ENCODE measurements at places on chromosomes 1 and 21.

GRCh38 chr1:24536391-24536840 lies 19.5 kb upstream of the NCMAP start:
- DNase-seq, result peak; percentile 70

DNA sequence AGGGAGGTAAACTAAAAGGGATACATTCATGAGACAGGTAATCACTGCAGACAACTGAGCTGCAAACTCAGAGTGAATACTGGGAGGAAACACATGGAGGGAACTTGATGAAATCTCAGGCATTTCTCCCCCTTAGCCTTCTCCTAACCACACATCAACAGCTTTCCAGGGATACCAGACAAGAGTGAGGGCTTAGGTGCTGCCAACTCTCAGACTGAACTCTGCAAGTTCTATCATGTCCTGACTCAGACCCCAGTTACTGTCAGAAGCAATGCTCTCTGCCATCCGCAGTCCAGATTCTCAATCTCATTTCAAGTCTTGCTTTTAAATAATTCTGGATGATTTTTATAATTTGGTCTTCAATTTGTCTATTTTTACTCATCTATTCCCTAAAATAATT lies 267.3 kb downstream of the LTN1 start:
- DNase-seq, result peak; percentile 29

- DNase-seq, result no peak
These were observed 393.3 kb downstream of the NPHP4 start for GRCh38 chr1:5598824-5599395.

GRCh38 chr1:41540886-41541591 lies 56.6 kb upstream of the EDN2 start:
- peak; percentile 11 for DNase-seq

- peak; percentile 3 for DNase-seq
These were observed 49.1 kb downstream of the COP1 start for GRCh38 chr1:176157995-176158394.

DNA sequence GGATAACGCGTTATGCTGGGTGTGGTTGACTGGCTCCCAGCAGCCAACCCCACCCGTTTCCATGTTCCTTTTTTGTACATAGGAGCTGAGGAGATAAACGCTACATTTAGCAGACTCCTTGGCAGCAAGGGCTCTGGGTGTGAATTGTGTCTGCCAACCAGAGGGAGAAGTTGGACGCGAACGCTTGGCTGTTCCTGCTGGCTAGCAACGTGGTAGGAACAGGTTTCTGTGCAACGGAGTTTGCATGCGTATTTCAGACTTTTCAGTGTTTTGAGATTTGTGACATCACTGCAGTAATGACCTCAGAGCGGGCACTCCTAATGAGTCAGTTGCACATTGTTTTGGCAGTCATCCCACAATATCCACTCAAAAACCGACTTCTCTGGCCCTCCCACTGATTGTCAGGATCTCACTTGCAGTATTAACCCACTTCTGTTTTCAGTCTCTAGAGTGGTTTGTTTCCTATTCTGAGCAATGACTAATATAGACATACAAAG lies 98.7 kb upstream of the RGS1 start:
- DNase-seq, result peak; percentile 24

GRCh38 chr1:42738678-42739226 lies 1.3 kb downstream of the CLDN19 start:
- no peak for DNase-seq

- peak; percentile 19 for DNase-seq
These were observed 876 bp downstream of the DENND2C start for GRCh38 chr1:114668784-114669561.

- DNase-seq, result no peak
These were observed 27.6 kb downstream of the IFNGR2 start for GRCh38 chr21:33430858-33431257.

DNA sequence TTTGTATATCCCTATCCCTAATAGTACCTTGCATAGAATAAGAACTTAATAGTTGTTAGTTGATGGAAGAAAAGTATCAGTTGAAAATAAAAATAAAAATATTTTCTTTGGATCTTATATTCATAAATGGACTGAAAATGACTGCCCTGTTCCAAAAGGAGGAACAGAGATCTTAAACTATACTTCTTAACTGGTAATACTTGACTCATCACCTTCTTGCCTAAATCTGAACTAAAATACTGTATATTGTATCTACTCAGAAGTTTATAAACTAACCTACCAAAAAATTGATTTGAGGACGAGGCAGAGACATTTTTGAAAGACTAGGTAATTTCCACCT lies 178.8 kb downstream of the SYT2 start:
- no peak for DNase-seq

DNA sequence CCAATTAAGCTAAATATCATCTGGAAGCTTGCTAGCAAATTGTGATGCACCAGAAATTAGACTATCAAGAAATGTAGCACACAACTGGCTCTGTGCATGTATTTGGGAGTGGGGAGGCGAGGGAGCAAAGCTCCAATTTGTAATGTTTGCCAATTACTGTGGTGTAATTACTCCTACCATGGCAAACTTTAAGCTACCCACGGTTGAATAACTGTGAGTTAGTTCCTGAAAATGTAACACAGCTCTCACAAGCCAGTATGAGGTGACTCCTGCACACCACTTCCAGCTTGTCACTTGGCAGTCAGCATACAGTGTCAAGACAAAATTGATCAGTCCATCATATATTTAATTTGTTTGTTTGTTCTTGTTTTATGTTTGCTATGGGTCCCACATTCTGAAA lies 141.2 kb downstream of the TM2D1 start:
- DNase-seq, result no peak

- peak; percentile 85 for DNase-seq
These were observed 70.2 kb upstream of the ERRFI1 start for GRCh38 chr1:8096105-8097011.

DNA sequence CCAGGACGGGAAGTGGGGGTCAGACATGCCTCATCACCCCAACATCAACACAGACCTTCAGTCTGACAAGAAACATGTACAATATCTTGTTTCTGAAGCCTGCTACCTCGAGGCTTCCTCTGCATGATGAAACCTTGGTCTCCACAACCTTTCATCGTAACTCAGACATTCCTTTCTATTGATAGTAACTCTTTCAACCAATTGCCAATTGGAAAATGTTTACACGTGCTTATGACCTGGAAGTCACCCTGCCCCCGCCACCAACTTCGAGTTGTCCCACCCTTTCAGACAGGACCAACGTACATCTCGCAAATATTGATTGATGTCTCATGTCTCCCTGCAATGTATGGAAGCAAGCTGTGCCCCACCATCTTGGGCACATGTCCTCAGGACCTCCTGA lies 159.5 kb downstream of the ETS2 start:
- DNase-seq, result peak; percentile 30

GRCh38 chr1:35539824-35540261 lies 17.4 kb downstream of the KIAA0319L start:
- peak; percentile 66 for DNase-seq

DNA sequence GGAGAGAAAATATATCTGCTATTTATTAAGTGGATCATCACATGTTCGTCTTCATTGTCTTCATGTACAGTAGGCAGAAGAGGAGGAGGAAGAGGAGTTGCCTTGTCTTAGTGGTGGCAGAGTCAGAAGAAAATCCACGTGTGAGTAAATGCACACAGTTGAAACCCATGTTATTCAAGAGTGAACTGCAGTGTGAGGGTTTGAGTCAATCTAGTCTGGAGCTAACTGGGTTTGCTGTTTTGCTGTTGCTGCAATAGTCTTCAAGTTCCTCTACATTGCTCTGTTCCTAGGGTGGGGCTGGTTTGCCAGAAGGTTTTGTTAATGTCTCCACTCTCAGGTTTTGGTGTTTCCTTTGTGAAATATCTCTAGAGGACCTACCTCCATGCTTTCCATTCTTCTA lies 3.1 kb upstream of the CD1A start:
- DNase-seq, result no peak

DNA sequence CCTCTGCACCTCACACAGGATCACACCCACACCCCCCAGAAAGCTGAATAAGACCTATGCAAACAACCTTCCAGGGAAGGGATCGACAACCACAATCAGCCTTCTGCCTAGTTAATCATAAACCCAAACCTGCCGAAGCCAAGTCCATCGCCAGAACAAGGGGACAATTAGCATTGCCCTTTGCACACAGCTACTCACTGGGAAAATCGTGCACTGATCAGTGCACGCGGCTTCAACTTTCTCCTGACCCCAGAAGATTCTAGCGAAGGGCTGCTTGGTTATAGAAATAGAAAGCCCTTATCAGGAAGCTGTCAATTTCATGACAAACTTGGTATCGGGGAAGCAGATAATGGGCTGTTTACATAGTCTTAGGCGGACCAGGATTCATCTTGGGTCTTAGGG lies 29.5 kb downstream of the RUNX1 start:
- no peak for DNase-seq

- no peak for DNase-seq
These were observed 46.6 kb upstream of the DUSP10 start for GRCh38 chr1:221788466-221788865.

DNA sequence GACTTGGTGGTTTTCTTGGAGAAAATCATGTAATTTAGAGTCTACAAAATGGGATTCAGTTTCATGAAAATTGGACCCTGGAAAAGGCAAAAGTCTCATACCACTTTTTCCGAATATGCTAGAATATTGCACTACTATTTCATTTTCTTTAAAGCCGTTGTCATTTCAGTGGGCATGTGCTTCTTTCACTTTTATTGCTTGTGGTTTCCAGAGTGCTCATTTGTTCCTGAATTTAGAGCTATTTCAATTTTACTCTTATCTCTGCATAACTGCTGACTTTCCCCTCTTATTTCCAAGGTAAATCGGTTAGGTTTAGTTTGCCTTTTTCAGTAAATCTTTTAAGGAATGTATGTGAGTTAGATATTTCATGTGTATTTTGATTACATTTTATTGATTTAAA lies 11.6 kb downstream of the HHAT start:
- no peak for DNase-seq

GRCh38 chr1:23930861-23931490 lies 17.8 kb upstream of the CNR2 start:
- DNase-seq, result peak; percentile 75

- DNase-seq, result no peak
These were observed 20.1 kb downstream of the SCAF4 start for GRCh38 chr21:31711745-31712285.

DNA sequence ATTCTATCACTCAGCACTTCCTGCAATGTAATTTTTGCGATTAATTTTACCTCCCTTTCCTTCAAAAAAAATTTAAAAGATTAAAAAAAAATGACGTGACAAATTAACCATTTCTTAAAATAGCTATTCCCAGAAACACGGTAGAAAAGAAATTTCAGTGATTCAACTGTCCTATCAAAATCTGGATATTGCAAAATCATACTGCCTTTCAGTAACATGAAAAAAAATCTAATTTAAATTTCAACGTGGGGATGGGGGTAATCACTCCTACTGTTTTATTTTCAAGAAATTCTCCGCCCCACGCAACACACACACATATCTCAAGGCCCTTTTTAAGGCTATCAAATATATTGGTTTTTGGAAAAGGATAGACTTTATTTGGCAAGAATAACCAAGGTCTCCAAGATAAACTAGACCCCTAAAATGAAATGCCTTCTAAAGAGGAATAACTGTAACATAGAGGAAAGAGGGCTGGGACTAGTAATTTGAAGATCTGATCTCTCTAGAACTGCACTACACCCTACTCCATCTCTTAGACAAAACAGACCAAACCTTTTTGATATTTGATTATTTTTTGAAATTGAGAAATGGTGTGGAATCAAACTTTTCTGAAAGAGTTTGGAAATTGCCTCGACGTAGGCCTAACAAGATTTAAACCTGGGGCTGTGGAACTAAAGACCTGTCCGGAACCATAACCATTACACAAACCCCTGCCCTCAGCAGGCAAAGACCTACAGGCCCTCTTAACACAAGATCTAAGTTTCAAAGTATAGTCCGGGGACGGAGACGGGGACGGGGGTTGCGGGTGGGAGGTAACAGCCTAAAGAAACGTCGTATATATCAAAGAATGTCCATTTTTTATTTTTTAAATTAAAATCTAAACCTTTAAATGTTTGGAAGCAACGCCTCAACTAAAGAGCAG lies 941 bp downstream of the ARNT start:
- DNase-seq, result peak; percentile 28

- DNase-seq, result peak; percentile 1
These were observed 105.4 kb downstream of the MAP3K21 start for GRCh38 chr1:233432916-233433315.

- no peak for DNase-seq
These were observed 17.7 kb upstream of the AGPAT3 start for GRCh38 chr21:43847301-43847700.

DNA sequence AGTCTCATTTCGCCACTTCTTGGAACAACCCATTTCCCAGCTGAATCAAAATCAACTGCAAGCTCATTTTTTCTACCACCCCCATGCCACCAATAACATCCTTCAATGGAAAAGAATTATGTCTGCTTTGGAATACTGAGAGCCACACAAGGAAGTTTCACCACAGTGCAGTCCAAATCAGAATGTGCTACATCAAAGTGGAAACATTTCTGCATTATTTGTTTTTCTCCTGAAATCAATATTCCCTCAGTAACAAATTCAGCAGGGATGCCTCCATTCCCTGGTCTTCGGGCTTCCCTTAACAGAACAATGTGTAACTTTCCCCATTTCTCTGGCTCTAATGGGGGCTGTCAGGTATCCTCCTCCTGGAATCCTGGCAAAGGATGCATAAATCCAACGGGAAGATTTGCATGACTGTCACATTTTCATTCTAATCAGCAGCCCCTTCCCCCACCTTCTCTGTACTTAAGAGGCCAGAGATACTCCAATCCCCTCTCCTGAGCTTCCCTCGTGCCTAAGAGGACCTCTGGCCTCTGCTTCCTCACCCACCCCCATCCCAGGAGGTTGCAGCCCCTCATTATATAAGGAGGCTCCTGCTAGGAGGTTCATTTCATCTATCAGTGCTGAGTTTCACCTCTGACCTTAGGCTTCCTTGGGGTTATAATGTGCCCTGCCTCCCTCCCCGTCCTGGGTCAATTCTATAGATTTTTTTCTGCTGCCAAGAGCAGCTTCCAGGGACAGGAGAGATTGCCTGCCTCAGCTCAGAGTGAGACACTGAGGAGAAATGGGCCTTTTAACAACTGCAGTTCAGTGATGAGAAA lies 201.1 kb downstream of the OMA1 start:
- DNase-seq, result no peak

Measured in EH (cell line).